ENCODE measurements at places on chromosomes 16 and 17.

DNA sequence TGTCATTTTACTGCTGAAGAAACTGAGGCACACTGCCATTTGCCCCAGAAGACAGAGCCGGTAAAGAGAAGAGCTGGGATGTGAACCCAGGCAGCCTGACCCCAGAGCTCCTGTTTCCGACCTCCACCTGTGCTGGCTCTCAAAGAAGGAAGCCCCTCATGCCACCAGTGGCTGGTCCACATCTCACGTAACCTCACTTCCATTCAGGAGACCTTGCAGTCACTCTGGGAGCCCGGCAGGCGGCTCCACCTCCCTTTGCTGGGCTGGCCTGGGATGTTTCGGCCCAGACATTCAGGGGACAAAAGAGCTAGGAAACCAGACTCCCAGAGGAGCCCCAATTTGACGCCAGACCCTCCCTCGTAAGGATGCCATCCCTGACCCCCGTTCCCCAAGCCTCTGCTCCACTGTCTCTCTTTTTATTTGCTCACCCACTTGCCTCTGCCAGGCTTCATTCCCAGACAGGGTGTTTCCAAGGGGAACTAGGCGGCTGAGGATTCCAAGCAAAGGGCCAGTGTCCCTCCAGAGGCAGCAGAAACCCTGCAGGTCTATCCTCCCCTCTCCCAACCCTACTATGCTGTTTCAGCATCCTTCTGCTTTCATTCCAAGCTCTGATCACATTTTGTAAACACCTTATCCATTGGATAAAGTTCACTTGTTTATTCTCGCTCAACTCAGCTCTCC is 2.8 kb downstream of the TAF1C start:
- DNase-seq, result no peak

- no peak for DNase-seq
These were observed 104.9 kb downstream of the ADCY9 start for GRCh38 chr16:4011225-4011939.

- DNase-seq, result no peak
These were observed 6.8 kb downstream of the UNKL start for GRCh38 chr16:1407753-1408152.

- DNase-seq, result no peak
These were observed 7.4 kb downstream of the PNPO start for GRCh38 chr17:47948706-47949196.

DNA sequence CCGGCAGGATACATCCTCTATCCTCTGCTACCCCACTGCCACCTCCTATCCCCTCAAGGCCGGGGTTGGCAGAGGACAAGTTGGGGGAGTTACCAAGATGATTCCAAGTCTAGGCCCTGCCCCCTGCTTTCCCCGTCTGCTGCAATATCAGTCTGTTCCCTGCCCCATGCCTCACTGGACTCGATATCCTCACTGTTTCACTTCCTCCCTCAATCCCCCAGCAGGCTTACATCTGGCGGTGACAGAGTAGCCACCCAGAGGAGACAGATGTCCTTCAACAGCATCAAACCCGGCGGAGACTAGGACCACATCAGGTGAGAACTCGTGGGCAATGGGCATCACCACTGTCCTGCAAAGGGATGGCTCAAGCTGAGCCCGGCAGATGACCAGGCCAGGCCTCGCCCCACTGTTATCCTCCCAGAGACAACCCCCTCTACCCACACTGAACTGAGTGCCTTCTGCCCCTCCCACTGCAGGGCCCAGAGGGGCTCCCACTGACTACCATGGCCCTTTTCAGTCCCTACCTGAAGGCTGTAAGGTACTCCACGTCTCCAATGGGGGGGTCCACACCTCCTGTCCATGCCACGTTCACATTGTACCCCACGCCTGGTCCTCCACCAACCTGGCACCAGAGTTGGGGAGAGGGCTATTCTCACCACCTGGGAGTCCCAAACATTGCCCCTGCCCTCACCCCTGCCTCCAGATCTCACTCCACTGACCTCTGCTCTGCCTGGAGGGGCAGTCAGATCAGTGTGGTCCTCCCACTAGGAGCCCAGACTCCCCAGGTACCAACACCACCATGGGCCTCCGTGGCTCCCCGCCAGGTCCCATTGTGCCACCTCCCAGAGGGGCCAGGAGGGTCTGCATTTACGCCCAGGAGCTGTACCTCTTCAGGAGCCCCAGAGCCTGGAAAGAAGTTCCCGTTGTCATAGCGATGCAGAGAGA is 9.6 kb downstream of the G6PC3 start:
- DNase-seq, result no peak

GRCh38 chr16:11619327-11619851 is 32.7 kb upstream of the LITAF start:
- DNase-seq, result no peak

DNA sequence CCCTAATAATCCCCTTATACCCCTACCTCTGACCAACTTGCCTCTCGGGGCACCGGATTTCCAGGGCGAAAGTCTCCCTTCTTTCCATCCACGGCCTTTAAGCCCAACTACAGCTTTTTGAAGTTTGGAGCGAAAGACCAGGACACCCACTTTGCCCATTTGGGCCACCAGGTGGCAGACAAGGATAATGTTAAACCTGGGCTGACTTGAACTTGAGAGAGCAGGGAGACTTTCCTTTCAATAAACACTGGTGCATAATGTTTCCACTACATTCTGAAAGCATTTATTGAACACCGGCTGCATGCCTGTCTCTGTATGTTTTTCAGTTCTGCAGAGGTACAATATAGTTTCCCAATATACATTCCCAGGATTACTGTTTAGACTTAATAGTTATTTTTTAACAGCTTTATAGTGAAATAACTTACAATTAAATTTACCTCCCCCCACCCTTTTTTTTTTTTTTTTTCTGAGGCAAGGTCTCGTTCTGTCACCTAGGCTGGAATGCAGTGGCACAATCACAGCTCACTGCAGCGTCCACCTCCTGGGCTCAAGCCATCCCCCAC is 6.9 kb upstream of the CES3 start:
- DNase-seq, result no peak

GRCh38 chr16:20372701-20373100 is 20.2 kb upstream of the UMOD start:
- no peak for DNase-seq

DNA sequence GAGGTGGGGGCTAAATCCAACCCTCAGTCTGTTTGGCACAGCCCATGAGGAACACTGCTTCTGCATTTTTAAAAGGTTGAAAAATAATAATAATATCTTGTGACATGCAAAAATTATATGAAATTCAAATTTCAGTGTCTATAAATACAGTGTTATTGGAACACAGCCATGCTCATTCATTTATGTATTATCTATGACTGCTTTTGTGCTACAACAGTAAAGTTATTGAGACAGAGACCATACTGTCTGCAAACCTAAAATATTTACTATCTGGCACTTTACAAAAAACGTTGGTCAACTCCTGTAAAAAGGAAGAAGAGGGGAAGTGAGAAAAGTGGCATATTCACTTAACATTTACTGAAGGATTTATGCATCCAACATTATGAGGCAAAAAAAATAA is 3.1 kb downstream of the ABCA5 start:
- no peak for DNase-seq

- no peak for DNase-seq
These were observed 18.6 kb downstream of the ALOX12B start for GRCh38 chr17:8068736-8069586.

DNA sequence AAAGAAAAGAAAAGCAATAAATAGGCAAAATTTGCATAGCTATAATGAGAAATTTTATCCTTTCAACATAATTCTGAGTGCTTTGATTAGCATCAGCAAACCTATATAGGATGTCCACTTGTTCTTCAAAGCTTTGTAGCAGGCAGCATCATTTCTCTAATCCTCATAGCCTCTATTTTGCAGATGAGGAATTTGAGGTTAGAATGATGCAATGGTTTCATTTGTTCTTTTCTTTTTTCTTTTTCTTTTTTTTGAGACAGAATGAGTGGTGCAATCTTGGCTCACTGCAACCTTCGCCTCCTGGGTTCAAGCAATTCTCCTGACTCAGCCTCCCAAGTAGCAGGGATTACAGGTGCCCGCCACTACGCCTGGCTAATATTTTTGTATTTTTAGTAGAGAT is 594.4 kb downstream of the TOX3 start:
- no peak for DNase-seq

- DNase-seq, result no peak
These were observed 1.5 kb downstream of the SNX29 start for GRCh38 chr16:11978080-11978479.

- no peak for DNase-seq
These were observed 24.8 kb downstream of the KPNA2 start for GRCh38 chr17:68060336-68060735.

- DNase-seq, result no peak
These were observed 32.2 kb upstream of the BRD7 start for GRCh38 chr16:50400967-50401348.

DNA sequence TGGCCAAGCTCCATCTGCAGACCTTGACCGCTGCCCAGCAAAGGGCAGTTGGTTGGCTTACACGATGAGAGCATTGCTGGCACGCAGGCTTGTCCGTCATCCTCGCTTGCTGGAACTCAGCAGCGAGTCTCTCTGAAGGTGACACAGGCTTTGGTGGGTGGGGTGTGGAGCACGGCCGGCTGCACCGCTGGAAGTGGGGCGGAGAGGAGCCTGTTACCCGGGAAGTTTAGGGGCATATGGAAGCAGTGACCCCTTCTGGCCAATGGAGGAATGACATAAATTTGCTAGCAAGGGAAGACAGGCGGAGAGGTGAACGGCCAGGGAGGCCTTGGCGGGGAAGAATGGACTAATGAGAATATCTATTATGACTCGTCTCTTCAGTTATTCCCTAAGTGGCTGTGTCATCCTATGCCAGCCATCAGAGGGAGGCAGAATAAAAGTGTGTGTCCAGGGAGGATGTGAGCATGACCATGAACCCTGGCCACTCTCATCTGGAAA is 65.9 kb upstream of the SDK2 start:
- no peak for DNase-seq

GRCh38 chr17:19365499-19365817 is 2.9 kb upstream of the B9D1 start:
- no peak for DNase-seq

DNA sequence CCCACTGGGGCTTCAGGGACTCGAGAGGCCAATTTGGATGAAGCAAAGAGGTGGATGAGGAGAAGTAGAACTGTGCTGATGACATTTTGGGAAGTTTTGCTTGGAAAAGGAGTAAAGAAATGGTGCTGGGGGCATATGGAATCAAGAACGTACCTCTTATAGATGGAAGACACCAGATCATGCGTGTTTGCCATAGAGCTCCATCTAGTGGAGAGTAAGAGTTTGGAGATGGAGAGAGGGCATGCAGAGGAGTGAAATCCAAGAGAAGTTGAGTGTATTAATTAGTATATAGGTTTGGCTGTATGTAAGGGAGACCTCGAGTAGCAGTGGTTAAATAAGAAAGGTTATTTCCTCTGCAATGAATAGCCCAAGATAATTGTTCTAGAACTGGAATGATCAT is 56.0 kb downstream of the SHISA6 start:
- DNase-seq, result peak; percentile 7

GRCh38 chr16:82715833-82716232 is 89.1 kb downstream of the CDH13 start:
- DNase-seq, result no peak

DNA sequence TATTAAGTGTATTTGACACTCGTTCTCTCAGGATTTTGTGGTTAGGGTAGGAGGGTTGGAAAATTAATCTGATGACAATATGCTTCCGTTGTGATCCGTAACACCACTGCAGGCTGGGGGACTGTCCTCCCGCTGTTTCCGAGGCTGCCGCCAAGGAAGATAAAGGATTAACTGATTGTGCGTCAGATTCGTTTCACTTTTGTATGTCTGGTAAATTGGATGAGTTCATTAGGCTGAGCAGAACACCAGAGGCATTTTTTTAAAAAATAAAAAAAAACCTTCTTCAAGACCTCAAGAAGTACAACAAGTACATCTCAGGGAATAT is 486.7 kb upstream of the SALL1 start:
- no peak for DNase-seq
